Pons (tissue), 1 donor: ENCODE measurements at places on chromosomes 5 and 9.

DNA sequence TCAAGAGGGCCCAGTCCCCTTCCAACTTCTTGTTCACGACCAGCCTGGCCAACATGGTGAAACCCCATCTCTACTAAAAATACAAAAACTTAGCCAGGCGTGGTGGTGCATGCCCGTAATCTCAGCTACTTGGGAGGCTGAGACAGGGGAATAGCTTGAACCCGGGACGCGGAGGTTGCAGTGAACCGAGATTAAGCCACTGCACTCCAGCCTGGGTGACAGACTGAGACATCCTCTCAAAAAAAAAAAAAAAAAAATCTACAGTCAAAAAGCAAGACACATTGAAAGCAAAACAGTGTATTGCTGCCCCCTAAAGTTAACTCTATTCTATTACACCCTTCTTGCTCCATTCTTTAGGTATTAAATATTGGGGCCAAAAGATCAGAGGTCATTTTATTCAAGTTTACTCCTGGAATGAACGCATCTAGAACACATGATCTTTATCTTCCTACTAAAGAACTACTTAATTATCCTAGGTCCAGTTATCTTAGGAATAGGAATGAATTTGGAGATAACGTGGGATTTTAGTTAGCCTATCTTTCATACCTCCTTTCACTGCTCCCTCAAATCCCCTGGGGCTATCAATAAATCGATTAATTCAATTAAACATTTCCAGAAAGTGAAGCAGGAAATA, 2.4 kb downstream of the ATG12 start:
- peak; percentile 74 for DNase-seq

- no peak for DNase-seq
Observed at GRCh38 chr9:135581636-135582426, 20.3 kb downstream of the PAEP start.

DNA sequence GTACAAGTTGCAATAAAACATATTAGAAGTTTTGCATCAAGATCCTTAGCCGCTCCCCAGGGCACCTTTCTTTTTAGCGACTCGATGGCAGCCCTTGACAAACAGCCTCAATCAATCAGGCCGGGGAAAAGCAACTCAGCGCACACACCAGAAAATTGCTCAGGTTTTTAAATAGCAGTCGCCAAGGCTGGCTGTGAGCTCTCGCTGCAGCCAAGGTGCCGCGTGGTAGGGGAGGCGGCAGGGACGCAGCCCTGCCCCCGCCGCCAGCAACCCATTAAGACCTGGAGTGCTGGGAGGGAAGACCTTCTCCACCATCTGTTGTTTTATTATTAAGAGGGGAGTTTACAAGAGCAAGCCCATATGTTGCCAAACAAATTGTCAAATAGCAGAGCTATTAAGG, 22.6 kb downstream of the ASS1 start:
- no peak for DNase-seq

DNA sequence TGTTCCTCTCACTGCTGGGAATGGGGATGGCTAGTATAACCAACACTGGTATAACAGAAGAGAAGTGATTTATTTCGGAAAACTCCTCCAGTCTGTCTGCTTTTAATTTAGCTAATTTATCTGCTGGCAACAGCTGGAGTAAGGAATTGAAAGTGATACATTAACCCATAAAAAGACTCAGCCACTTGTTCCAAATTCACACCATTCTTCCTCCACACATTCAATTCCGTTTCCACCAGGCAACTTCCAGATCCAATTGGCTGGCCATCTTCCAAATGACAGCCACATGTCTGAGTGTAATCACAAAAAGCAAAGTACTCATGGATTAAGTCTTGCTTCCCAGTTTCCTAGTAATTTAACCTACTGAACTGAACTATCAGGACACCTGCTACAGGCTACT, 77.1 kb upstream of the RETREG1 start:
- DNase-seq, result no peak

GRCh38 chr9:112846528-112847488, 43.9 kb downstream of the SLC46A2 start:
- DNase-seq, result no peak

- peak; percentile 29 for DNase-seq
Observed at GRCh38 chr5:21810737-21811316, 1042.3 kb downstream of the CDH12 start.

DNA sequence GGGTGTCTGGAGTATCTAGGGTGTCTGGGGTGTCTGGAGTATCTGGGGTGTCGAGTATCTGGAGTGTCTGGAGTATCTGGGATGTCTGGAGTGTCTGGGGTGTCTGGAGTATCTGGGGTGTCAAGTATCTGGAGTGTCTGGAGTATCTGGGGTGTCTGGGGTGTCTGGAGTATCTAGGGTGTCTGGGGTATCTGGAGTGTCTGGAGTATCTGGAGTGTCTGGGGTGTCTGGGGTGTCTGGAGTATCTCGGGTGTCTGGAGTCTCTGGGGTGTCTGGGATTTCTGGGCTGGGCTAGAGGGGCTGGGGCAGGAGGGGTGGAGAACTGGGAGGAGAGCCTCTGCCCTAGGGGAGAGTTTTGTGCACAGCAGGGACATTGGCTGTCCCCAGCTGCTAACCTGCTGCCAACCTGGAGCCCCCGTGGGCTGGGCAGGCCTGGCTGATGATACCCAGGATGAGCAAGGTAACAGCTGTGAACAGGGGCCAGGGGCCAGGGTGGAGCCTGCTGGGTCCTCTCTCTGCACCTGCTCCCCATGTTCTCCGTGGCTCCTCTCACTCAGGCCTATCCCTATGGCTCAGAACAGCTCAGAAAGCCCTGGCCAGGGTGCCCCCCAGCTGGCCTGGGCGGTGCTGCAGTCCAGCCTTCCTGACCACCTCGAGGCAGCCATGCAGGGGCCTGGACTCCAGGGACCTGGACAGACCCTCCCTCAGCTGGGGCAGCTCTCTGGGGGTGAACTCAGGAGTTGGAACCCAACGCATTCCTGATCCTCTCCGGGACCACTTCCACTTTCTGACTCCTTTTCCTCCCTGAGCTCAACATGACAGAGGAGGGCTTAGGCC, 29.9 kb downstream of the LHX3 start:
- DNase-seq, result no peak

GRCh38 chr5:82163452-82164175, 114.5 kb downstream of the RPS23 start:
- DNase-seq, result no peak

GRCh38 chr9:70567511-70567910, 153.1 kb upstream of the KLF9 start:
- no peak for DNase-seq
